ENCODE measurements at places on chromosomes 4 and X.

- no peak for DNase-seq
Observed at GRCh38 chr4:2285613-2286381, 23.9 kb upstream of the MXD4 start.

- no peak for DNase-seq
Observed at GRCh38 chr4:43846111-43846587, 602.5 kb downstream of the KCTD8 start.

- no peak for DNase-seq
Observed at GRCh38 chr4:82782626-82783345, 15.8 kb downstream of the SCD5 start.

DNA sequence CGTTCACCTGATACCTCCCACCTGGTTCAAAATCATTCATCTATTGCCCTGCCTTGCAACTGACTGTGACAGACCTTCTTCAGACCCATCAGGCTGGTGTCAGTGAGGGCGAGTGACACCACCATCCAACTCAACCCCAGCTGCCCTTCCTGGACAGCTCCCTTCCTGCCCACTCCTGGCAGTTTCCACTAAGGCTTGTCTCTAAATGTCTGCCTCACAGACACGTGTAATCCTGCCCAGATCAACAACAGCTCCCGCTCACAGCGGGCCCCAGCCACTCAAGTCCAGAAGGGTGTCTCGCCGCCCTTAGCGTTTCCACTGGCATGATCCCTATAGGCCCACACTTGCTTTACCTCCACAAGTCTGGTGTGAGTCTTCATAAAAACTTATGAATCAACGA is 28.9 kb downstream of the ACSL1 start:
- no peak for DNase-seq

DNA sequence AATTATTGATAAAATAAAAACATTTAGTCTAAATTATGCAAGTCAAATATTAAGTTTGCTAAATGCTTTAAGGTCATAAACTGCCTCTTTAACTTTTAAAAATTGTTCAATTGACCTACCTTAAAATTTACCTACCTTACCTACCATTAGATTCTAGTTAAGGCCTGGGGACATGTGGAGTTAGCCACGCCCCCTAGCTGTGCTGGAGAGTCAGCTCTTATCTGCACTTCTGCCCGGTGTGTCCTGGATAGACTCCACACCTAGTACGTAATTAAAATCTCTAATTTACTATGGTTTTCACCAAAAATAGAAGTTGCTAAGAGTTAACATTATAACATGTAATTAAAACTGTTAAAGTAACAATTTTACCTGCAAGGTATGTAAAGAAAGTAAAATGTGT is 22.7 kb downstream of the TENM3 start:
- DNase-seq: no peak

GRCh38 chr4:168740691-168741090 is 243.8 kb downstream of the PALLD start:
- DNase-seq: no peak

DNA sequence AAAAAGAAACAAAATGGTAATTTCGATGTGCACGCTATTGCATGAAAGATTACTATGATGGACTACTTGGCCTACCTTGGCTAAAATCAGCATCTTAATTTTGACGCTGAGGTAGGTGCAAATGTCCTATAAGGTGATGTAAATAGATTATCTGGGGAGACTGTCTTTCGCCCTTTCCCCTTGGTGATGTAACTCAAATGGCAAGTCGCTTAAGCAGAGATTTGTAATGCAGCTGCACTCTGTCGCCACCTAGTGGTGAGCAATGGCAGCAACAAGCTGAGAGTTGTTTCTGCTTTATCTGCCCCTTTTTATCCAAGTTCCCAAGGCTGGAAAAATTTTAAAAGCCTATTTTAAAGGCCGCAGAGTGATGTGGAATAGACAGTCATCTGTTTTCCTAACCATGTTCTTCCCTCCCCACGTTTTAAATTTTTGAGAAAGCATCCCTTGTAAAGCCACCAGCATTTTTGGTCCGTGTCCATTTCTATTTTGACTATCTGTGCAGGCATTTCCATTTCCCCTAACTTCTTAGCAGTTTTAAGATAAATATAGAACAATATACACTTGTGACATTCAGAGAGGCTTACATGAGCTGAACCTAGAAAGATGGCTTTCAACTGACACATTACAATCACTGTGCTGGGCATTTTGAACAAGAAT is 62.4 kb upstream of the PDLIM3 start:
- peak; percentile 47 for DNase-seq

GRCh38 chr4:113784497-113785250 is 23.1 kb upstream of the CAMK2D start:
- DNase-seq: no peak

- DNase-seq: no peak
Observed at GRCh38 chrX:1139185-1139500, 73.3 kb downstream of the CRLF2 start.

DNA sequence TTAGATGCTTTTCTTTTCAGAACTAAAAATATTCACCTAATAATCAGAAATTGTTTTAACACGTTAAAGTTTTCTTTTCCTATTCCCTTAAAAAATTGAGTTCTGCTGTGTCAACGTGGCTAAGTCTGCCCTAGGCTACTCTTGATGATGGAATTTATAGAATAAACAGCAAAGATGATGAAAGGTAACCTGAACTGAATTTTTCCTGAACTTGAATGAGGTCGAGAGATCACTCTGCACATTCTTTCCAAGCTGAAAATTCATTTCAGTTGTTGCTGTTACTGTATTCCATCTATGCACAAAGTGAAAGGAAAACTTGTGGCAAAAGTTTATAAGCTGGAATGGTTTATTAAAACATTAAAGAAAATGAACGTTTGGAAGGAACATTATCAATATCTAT is 245.9 kb upstream of the GIMD1 start:
- no peak for DNase-seq

- DNase-seq: no peak
Observed at GRCh38 chr4:64781737-64782326, 372.6 kb upstream of the TECRL start.

- no peak for DNase-seq
Observed at GRCh38 chrX:23263892-23264291, 70.8 kb upstream of the PTCHD1 start.

- peak; percentile 73 for DNase-seq
Observed at GRCh38 chrX:107716816-107717700, 58.5 kb downstream of the TSC22D3 start.

DNA sequence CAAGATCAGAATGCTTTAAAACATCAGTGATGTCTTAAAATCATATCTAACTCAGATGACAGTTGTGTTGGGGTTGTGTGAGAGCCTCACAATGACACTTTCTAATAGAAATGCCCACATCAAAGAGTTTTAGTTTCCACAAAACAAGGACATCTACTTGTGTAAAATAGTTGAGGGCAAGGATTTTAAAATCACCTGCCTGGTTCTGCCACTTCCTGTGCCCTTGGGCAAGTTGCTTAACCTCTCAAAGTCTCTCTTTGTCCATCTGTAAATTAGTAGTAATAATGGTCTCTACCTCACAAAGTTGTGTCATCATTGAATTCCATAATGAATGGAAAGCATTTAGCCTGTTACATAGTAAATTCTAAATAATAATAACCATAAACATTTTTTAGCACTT is 41.9 kb upstream of the RELL1 start:
- DNase-seq: no peak

GRCh38 chrX:139680356-139680755 is 27.6 kb downstream of the MCF2 start:
- DNase-seq: no peak

- no peak for DNase-seq
Observed at GRCh38 chr4:106353786-106354185, 14.8 kb downstream of the GIMD1 start.

DNA sequence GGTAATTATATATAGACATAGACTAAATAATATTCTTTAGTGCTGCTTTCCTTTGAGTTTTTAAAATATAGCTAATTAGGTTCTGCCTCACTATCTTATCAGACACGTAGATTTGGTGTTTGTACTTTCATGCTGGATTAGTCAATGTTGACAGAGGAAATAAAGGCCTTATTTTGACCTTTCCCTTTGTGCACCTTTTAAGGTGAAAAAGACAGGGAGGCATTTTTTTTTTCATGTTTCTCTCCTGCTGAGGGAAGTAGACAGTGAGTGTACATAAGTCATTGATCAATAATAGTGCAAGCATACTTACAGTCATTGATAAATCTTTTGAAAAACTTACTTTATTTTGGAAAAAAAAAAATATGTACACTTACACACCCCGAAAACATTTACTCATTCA is 467.8 kb downstream of the GRXCR1 start:
- DNase-seq: no peak

GRCh38 chr4:1105067-1105466 is 8.3 kb downstream of the RNF212 start:
- DNase-seq: no peak

GRCh38 chrX:97668126-97668525 is 784.4 kb downstream of the RPA4 start:
- DNase-seq: no peak

DNA sequence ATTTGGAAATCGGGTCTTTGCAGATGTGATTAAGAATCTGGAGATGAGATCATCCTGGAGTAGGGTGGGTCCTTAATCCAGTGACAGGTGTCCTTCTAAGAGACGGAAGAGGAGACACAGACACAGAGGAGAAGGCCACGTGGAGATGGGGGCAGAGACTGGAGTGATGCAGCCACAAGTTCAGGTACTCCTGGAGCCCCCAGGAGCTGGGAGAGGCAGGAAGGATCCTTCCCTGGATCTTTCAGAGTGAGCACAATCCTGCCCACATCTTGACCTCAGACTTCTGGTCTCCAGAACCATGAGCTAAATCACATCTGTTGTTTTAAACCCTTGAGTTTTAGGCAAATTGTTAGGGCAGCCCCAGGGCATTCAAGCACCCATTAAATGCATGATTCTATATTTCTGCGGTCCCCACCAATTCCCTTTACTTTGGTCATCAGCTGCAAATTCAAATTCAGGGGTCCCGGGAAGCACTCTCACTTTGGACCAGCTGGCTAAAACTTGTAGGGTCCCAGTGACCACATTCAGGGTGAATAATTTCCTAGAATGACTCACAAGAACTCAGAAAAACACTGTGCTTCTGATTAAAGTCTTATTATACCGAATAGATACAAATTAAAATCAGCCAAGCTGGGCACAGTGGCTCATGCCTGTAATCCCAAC is 12.8 kb upstream of the AKAP17A start:
- DNase-seq: no peak

DNA sequence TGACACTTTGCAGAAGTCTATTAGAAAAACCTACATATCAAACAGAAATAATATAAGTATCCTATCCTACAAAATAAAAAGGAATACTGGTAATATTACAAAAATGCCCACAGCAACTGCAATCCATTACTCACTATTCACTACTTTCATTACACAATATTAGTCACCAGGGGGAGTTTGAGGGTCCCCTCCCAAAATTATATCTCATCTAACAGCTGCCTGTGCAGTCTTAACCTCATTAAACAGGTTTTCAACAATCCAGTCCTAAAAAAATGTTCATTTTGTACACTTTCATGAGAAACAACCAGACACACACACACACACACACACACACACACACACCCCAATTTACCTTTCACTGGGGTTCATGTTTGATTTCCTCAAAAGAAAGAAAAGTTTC is 2.9 kb downstream of the CLOCK start:
- no peak for DNase-seq

DNA sequence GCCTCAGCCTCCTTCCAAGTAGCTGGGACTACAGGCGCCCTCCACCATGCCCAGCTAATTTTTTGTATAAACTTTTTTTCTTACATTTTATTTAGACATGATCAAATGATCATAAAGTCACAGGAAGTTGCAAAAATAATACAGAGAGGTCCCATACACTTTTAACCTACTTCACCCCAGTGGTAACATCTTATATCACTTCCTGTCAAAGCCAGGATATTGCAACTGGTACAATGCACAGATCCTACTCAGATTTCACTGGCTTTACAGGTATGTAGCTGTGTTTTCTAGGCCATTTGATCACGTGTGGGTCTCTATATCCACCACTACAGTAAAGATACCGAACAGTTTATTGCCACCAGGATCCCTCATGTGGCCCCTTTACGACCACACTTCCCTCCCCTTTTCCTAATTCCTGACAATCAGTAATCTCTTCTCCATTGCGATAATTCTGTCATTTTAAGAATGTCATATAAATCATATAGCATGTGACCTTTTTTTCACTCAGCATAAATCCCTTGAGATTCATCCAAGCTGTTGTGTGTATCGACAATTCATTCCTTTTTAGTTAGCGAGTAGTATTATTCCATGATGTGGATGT is 18.0 kb downstream of the RPS6KA3 start:
- no peak for DNase-seq

- DNase-seq: no peak
Observed at GRCh38 chr4:120977435-120977997, 55.0 kb upstream of the PRDM5 start.

GRCh38 chr4:75940692-75941253 is at the start of gene NAAA:
TSS of gene NAAA (minus strand) at chr4:75941013. CDS start at chr4:75940949, 64 bp downstream.
- DNase-seq: peak; percentile 90

DNA sequence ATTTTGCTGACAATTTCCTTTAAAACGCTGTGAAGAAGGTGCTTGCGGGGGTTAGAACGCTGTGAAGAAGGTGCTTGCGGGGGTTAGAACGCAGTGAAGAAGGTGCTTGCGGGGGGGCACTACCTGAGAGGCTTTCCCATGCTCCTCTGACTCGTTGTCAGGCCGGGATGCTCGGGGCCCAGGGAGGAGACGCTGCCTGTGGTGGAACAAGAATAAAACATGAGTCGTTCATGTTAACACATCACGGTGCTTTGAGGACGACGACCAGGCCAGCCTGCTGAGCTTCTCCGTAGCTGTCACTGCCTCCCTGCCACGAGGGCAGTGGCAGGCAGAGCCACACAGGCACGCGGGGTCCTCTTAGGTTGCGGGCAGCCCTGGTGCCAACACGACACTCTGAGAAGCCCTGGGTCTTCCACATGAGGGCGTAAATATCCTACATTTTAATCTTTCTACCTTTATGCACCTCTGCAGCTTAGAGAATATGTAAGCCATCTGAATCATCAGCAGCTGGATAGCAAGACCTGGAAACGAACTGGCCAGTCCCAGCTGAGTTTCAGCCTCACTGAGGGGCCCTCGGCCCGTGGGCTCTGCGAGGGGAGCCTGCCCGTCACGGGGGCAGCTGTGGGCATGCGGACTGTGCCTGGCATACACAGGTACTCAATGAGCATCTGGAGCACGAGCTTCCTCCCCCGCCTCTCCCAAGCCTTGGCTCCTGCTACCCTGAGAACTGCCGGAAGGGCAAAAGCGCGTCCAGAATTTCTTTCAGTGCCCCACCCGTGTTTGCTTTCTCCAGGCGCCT is 47.0 kb downstream of the FGFRL1 start:
- DNase-seq: no peak

DNA sequence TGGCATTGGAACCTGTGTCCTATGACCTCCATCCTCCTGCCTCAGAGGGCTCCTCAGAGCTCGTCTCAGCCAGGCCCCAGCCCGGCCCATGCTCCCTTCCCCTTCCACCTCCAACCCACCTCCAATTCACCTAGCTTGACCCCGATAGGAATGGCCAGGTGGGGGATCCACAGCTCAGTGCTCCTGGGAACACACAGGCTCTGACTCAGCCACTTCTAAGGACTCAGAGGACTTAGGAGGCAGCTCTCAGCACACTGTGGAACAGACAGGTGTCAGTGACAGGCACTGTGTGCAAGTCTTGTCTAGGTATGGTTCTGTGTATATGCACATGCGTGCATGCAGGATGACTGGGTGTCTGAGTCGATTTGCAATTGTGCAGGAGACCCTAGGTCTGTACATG is 44.8 kb downstream of the PJA1 start:
- DNase-seq: no peak

Data from right kidney (tissue), 9 donors.